Forelimb muscle (tissue), 1 donor: ENCODE measurements at places on chromosomes 11 and 22. TPM values are rescaled to one million over a fixed set of nuclear protein-coding genes. Genes with fewer than 3 reads are reported as not detected.

- no peak for DNase-seq
These were observed 22.4 kb upstream of the GAL start for GRCh38 chr11:68661697-68662603.

CCDC188 gene
- 2.2 TPM for polyA plus RNA-seq

DNA sequence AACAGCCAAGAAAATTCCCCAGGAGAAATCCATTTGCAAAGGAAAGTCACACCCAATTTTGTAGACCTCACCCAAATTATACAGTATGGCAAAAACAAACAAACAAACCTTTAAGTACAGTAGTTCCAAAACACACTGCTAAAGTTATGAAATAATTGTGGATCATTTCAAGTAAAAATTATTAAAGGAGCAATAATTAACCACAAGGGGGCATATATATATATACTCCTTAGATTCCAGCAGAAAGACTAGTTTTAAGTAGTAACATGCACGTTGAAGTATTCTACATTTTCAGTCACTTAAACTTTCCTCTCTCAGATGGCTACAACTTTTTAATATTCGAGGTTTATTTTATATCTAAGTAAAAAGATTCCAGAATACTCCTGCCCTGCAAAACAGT is 26.8 kb downstream of the RNF141 start:
- DNase-seq, result no peak

GRCh38 chr11:107041088-107041444 is 22.8 kb upstream of the GUCY1A2 start:
- DNase-seq, result no peak

CSRP3 gene
- polyA plus RNA-seq, result 816 TPM

FOSL1 gene
- not detected for polyA plus RNA-seq

DNA sequence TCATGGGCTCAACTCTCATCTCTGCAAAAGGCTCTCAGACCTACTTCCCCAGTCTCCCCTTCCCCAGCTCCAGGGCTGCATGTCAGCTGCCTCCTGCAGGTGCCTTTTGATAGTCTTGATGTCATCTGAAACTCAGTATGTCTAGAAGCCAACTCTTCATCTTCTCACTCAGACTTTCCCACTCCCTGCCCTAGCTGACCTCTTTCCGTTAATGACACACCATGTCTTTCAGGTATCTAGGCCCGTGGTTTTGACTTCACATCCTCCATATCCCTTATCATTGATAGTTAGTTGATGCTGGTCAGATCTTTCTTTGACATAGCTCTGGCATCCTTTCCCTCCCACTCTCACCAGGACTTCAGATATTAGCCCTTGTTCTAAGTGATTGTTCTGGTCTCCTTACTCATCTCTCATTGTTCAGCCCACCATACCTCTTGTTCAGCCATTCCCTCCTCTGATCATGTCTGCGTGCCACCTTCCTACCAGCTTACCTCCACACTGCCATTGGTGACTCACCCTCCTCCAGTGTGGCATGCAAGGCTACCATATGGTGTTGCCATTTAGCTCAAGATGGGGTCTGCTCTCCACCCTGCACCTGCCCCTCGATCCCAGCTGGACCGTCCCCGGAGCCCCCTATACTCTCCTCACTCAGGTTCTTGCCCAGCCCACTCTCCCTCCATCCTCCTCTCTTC is 18.4 kb downstream of the TTC12 start:
- DNase-seq, result no peak

DNA sequence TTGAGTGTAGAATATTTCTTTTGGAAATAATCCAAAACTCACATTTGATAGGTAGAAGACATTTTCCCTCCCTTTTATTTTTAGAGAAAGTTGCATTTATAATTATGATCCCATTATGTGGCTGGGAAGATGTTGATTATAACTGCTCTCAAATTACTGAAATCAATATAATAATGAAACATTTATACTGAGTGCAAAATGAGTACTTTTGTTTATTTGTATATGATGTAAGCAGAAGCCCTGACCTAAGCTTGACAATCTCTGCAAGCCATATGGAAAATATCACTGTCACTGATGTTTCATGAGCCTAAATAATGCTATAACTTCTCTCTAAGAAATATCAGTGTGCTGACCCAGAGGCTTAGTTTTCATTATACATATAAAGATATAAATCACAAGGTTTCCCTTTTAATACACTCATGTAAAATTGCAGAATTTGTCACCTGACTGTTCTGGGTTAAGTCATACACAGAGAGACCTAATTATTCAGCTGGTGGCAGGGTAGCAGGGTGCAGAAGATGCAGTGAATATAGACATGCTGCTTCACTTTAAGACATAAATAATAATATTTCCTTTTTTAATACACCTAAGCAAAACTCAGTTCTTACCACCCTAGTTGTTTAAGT is 99.2 kb downstream of the BBOX1 start:
- DNase-seq, result no peak

UCP3 gene
- polyA plus RNA-seq, result 4.5 TPM

DNA sequence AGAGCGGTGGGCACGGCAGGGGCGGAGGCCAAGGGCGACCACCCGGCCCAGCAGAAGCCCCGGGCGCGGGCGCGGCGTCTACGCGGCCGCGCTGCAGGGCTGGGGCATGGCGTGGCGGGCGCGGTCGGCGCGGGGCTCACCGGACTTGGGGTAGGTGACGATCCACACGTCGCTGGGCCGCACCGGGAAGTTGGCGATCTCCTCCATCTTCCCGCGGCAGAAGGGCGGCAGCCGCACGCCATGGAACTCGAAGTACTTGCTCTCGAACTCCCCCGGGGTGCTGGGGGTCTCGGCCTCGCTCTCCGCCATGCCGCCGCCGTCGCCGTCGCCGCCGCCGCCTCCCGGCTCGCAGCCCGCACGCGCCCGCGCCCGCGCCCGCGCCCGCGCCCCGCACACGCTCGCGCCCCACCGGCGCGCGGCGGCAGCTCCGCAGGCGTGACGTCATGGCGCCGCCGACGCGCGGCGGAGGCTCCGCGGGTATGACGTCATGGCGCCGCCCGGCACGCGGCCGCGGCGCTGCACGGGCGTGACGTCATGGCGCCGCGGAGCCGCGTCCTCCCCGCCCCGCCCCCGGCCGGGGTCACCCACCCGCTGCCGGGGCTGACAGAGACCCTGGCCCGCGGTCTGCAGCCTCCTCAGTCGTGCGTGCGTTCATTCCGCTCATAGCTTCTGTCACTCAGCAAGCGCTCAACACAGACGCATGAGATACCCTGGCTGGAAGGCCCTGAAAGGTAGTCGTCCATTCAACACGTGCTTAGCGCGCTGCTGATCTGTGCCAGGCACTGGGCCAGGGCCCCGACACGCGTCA is at the start of gene SULT4A1:
Gene SULT4A1 (minus strand): TSS at position 440 of the 808 bp plus-strand sequence. CDS start 131 bp downstream, at position 309.
- DNase-seq, result no peak

DNA sequence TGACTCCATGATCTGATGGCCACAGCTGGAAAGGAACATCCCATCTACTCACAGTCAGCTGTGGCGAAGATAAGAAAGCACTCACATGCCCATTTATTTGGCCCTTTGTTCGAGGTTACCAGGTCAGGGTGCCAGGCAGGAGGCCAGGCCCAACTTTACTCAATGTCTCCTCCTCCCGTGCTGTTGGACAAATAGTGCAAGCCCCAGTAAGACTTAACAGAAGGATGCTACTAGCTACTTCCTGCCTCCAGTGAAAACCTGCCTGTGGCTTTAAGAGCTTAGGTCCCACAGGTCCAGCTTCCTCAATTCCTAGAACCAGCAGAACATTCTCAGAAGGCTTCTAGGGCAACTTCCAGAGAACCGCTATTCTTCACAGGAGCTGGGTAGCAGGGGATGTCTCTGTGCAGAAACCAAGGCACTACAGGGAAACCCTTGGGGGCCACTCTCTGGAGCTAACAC is 12.9 kb upstream of the CRY2 start:
- no peak for DNase-seq

DNA sequence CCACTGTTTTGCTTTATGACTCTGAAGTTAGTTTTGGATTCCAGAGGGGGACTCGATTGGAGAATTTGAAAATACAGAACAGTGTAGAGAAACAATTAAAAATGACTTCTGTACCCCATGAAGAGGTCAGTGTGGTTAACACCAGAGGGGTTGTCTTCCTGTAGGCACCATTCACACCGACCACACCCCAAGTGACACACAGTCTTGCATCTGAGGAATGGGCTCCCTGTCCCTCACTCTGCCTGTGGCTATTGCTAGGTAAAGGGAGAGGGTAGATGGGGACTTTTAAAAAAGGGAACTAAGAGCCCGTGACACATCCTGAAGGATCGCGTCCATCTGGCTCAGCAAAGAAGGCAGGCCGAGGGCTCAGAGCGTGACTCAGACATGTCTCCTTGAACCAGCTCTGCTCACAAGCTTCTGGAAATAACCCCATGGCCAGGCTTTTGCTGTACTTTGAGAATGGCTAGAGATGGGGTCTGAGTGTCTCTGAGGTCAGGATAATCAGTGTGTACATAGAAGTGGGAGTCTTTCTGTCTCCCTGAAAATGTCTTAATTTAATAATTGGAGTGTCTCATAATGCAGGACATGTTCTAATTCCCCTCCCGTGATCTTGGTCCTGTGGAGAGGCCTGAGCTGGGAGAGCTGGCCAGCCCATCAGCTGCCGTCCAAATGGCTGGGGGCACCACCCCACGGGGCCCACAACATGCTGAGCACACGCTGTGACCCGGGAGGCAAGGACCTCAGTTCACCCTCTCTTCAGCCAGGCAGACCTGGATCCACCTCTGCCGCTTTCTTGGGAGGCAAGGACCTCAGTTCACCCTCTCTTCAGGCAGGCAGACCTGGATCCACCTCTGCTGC is 39.3 kb downstream of the SGSM1 start:
- DNase-seq, result no peak

- DNase-seq, result no peak
These were observed 657 bp upstream of the MAPK8IP2 start for GRCh38 chr22:50599816-50600455.

GAL gene
- polyA plus RNA-seq, result 0.28 TPM

GRCh38 chr11:26335903-26336302 is 4.0 kb downstream of the ANO3 start:
- no peak for DNase-seq

DNA sequence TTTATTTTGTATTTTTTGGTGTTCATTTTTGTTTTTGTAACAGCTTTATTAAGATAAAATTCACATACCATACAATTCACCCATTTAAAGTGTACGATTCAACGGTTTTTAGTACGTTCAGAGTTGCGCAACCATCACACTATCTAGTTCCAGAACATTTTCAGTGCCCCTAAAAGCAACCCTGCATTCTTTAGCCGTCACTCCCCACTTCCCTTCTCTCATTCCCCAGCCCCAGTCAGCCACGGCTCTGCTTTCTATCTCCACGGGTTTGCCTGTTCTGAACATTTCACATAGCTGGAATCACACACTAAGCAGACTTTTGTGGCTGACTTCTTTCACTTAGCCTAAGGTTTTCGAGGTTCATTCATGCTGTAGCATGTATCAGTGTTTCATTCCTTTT is 9.6 kb upstream of the KCNQ1OT1 start:
- no peak for DNase-seq

ADM gene
- polyA plus RNA-seq, result 7.4 TPM

- no peak for DNase-seq
These were observed 134.5 kb downstream of the ADAMTS15 start for GRCh38 chr11:130582981-130583380.

ABCC8 gene
- 1.8 TPM for polyA plus RNA-seq

SLC22A6 gene
- not detected for polyA plus RNA-seq

LDHAL6A gene
- polyA plus RNA-seq, result 0.14 TPM

DNA sequence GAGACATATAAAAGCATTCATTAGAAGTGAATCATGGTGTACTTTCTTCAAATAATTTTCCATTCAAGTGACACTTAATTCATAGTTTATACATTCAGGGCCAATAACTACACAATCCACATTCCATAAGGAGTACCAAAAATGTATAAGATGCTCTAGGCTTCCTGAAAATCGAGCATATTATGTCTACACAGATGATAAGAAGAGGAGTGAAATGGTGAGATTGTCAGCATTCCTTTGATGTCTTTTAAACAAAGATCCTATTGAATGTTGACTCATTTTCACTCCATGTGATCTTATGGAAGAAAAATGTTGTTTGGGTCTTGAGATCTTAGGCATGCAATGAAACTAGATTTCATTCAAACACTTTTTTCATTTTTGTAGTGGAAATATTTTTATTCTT is 843.2 kb downstream of the KCNA4 start:
- DNase-seq, result no peak

GRCh38 chr11:14546672-14547071 is 26.5 kb upstream of the PSMA1 start:
- no peak for DNase-seq

DNA sequence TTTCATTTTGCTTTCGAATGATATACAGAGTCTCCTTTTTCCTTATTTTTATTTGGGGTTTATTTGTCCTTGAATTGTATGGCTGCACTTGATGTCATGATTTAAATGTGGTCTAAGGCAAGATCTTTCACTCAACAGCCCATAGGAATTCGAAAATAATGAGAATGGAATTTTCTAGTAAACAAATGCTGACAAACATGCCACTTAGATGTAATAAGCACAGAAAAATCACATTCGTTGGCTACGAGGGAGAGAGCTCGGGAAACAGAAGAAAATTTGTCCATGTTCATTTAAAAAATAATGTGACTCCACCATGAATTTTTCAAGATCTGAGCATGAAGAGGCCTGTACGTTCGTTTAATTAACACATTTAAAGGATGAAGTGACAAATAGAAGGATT is 73.0 kb downstream of the BLID start:
- no peak for DNase-seq

GRCh38 chr11:128607819-128608218 is 20.5 kb upstream of the ETS1 start:
- no peak for DNase-seq

- no peak for DNase-seq
These were observed 32.5 kb downstream of the PAK1 start for GRCh38 chr11:77441426-77441825.

- no peak for DNase-seq
These were observed 146.6 kb downstream of the BBOX1 start for GRCh38 chr11:27187075-27187847.

TYMP gene
- polyA plus RNA-seq, result 2.8 TPM

ADAMTS15 gene
- polyA plus RNA-seq, result 19.5 TPM

APOA4 gene
- polyA plus RNA-seq, result not detected

- no peak for DNase-seq
These were observed 64.1 kb downstream of the TBC1D22A start for GRCh38 chr22:46826438-46827135.

DNA sequence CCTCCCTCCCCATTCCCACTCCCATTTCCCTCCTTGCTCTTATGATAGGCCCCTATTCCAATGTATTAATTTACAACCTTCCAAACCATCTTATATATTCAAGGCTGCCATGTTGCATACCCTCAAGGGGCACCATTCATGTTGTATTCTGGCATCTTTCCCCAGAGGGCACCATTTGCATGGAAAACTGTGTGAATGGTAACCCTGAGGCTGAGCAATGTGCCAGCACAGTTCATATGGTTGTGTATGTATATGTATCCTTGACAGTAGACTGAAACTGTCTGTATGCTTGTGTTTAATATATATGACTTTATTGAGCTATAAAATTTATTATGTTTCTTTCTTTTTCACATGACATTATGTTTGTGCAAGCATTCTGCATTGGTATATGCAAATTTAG is 7.3 kb downstream of the RASSF10 start:
- DNase-seq, result no peak

ZNF280B gene
- polyA plus RNA-seq, result 4.2 TPM

SPON1 gene
- polyA plus RNA-seq, result 18.9 TPM

- no peak for DNase-seq
These were observed 9.8 kb downstream of the THAP12 start for GRCh38 chr11:76371170-76371569.
